ENCODE measurements at places on chromosomes 4 and X.

- no peak for DNase-seq
These were observed 94.1 kb downstream of the GC start for GRCh38 chr4:71689822-71690221.

GRCh38 chrX:16788477-16788876 is 2.2 kb downstream of the TXLNG start:
- DNase-seq: no peak

- DNase-seq: no peak
These were observed 5.8 kb downstream of the ANOS1 start for GRCh38 chrX:8726031-8726652.

DNA sequence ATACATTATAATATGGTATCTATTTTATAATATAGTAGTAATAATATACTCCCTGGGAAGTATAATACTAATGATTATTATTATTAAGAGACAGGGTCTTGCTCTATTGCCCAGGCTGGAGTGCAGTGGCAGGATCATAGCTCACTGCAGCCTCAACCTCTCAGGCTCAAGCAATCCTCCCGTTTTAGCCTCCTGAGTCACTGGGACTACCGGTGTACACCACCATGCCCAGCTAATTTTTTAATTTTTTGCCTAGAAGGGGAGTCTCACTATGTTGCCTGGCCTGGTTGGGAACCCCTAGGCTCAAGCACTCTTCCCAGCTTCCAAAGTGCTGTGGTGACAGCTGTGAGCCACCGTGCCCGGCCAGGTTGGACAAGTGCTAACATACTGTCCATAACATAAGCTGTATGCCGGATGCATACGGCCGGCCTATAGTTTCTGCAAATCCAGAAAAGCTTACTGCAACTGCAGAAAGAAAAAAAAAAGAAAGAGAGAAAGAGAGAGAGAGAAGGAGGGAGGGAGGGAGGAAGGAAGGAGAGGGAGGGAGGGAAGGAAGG is 94.2 kb upstream of the PPP2R3B start:
- DNase-seq: no peak

DNA sequence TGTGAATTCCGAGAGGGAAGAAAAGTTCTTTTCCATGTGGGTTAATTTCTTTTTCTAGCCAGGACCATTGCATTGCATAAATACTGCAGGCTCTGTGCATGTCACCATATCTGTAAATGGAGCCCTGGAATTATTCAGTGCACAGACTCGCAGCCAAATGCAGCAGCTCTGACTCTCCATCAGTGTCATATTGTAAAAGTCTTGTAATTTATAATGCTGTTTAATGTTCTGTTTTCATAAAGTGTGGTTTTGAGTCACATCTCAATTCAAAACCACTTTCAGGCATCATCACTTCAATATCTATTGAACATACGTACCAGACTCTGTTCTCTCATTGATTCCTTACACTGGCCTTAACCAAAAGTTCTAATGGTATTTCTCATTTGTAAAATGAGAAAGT is 193.9 kb upstream of the RPL34 start:
- DNase-seq: no peak

DNA sequence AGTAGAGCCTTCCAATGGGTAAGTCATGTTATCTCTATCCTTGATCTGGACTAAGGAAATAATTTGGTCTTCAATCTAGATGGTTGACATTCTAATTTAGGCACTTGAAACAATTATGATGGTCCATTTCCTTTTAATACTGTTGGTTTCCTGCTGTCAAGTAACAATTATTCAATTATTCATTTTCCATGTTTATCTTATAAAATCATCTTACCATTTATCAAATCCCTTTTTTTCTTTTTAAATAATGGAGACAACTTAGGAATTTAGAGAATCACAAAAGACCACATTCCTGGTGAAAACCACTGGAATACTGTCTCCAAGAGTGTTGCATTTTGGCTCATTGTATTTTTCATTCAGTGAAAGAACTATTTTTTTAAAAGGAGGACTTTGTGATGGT is 148.7 kb upstream of the CTSO start:
- no peak for DNase-seq
